ENCODE measurements at places on chromosomes 5 and 9.
A peak's percentile ranks its signal among the peaks of the same experiment; 100 is the strongest.

- DNase-seq: no peak
Observed at GRCh38 chr9:124272979-124273378, 15.2 kb downstream of the NEK6 start.

DNA sequence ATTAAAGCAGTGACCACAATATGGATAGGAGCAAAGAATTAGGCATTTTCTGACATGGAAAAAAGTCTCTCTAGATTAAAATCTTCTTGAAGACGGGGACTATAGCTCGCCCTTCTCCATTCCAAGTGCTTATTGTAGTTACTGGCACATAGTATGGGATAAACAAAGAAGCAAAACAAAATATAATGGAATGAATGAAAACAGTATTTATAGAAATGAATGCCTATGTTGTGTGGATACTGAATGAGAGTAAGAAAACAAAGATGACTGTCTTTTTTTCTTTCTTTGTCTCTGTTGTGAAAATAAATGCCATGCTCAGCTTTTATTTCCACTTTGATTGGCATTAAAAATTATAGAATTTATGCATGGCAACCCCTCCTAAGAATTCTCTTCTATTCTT, 1414.3 kb upstream of the ACO1 start:
- no peak for DNase-seq

DNA sequence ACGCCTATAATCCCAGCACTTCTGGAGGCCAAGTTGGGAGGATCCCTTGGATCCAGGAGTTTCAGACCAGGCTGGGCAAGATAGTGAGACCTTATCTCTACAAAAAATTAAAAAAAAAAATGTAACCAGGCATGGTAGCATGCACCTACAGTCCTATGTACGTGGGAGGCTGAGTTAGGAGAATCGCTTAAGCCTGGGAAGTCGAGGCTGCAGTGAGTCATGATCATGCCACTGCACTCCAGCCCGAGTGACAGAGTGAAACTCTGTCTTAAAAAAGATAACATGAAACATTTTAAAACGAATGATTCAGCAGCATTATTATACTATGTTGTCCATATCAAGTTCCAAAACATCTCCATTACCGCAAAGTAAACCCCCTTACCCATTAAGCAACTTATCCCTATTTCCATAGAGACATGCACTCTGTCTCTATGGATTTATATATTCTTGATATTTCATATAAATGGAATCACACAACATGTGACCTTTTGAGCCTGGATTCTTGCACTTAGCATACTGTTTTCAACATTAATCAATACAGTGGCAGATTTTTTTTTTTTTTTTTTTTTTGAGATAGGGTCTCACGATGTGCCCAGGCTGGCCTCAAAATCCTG, 56.9 kb upstream of the MTMR12 start:
- no peak for DNase-seq

DNA sequence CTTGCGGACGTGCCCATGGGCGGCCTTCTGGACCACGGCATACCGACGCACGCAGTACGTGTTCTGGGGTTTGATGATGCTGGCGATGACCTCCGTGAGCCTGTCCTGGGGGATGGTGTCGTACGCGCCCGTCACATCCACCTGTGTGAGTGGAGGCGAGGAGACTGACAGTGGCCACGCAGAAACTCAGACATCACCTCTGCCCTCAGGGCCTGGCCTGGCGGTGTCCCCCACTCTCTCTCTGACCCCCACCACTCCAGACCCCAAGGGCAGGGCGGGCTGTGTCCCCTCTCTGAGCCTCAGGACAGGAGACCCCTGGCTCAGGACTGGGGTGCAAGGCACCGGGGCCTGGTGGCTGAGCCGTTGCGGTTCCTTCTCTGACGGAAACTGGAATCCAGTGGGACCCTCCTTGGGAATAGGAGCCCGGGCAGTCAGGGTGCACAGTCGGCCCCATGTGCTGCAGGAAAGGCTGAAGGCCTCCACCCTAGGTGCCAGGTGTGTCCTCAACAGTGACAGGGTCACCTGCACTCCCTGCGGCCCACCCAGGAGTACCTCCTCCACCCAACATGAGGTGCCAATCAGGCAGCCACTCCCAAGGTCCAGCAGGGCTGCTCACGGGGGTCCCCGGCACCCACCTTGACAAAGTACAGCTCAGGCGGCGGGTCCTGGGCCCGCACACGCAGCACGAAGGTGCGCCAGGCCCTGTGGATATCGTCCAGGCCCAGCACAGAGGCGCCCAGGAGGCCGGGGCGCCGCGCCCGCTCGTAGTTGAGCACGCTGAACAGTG, 16.0 kb downstream of the TERT start:
- no peak for DNase-seq

- no peak for DNase-seq
Observed at GRCh38 chr9:137913771-137914767, 36.5 kb downstream of the CACNA1B start.

- peak; percentile 72 for DNase-seq
Observed at GRCh38 chr5:171984748-171985419, 21.6 kb downstream of the FBXW11 start.

DNA sequence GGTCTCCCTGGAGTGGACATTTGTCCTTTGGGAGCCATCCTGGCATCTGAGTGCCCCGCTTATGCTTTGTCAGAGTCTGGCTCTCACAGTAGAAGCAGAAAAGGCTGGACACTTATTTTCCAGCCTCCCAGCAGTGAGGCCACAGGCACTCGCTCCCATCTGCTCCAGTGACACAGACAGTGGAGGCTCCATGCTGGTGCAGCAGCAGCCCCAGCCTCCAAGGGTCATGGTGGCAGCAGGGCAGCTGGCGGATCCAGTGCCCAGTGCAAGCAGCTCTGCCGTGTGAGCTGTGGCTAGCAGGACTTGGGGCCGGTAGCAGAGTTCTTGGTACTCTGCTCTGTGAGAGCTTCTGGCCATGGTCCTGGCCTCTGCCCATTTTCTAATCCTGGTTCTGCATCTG, 157.3 kb upstream of the ALDH1B1 start:
- no peak for DNase-seq

All from AG08395 (cell line).